ENCODE measurements at places on chromosomes 16 and 17.

GRCh38 chr17:41784207-41784744 lies 2.2 kb downstream of the JUP start:
- peak; percentile 95 for DNase-seq

DNA sequence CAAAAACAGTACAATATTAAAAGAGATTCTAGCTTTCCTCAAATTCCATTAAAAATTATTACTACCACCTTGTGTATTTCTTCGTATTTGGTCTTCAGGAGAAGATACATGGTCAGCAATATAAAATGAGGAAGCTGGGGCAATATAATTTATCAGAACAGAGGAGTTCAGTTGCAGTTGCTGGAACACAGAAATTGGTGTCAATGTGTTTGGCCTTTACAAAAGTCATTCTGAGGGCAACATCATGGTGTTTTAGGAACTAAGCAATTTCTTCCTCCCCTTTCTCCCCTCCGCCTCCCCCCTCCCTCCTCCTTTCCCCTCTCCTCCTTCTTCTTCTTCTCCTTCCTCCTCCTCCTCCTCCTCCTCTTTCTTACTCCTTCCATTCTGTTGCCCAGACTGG lies 102.1 kb downstream of the YPEL2 start:
- no peak for DNase-seq

DNA sequence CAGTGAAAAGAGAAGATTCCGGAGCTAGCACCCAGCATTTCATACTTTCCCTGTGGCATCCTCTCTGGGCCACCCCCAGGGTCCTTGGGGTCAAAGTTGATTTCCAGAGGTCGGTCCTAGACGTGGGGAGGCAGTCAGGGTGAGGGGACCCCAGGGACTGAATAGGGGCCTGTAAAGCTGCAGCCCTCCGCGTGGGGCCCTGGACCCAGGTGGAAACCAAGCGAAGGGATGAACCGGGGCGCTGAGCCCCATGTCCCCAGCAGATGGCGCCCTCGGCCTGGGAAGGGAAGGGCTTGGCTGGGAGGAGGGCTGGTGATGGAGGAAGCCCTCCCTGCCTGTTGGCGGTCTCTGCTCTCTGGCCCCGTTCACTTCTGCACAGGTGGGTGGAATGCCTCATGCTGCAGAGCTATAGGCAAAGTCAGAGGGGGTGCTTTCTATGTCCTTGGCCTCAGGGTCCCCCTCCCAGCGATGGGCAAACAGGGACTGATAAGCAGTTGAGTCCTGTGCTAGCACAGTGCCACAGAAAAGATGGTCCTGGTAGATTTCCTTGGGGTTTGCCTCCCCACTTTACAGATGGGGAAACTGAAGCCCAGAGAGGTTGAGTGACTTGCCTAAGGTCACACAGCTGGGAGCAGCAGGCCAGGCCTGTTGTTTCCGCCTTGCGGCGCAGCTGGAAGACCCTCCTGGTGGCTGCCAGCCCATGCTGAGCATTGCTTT lies 163.4 kb upstream of the CIBAR2 start:
- DNase-seq = peak; percentile 68

GRCh38 chr16:23160574-23160973 lies 11.3 kb upstream of the USP31 start:
- no peak for DNase-seq

- DNase-seq = no peak
Measured at GRCh38 chr17:41067281-41067680, 1.6 kb upstream of the KRTAP2-4 start.

GRCh38 chr16:89741342-89742014 lies 20.1 kb downstream of the ZNF276 start:
- no peak for DNase-seq

GRCh38 chr16:85370881-85371651 lies 242.1 kb upstream of the GSE1 start:
- DNase-seq = peak; percentile 60

DNA sequence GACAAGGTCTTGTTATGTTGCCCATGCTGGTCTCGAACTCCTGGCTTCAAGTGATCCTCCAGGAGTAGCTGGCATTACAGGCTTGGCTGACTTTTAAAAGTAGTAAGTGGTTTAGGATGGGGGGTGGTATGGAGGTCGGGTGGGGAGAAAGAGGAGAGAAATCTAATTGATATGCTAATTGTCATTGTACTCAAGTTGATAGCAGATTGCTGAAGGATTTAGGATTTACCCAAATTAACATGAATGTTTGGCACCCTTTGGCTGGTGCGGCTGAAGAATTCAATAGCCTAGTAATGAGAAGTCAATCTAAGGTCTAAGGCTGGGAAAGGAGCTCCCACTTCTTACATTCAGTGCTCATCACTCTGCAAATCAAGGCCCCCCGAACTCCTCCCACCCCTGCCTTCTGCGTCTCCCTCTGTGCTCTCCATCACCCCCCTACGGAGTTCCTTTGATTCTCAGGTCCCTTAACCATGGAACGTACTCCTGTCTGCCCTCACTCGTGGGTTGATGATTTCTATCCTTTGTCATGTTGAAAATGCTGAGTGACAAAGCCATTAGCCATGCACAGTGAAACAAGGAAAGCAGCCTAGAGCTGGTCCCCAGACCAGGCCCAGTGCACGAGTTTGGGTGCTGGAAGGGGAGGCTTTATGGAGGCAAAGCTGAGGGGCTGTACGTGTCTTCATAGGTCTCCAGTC lies 17.3 kb downstream of the CDH13 start:
- no peak for DNase-seq

Measured in OCI-M1 (cell line).